Non-pigmented ciliary epithelial cell (primary cell): ENCODE measurements at places on chromosomes 2 and 18.

DNA sequence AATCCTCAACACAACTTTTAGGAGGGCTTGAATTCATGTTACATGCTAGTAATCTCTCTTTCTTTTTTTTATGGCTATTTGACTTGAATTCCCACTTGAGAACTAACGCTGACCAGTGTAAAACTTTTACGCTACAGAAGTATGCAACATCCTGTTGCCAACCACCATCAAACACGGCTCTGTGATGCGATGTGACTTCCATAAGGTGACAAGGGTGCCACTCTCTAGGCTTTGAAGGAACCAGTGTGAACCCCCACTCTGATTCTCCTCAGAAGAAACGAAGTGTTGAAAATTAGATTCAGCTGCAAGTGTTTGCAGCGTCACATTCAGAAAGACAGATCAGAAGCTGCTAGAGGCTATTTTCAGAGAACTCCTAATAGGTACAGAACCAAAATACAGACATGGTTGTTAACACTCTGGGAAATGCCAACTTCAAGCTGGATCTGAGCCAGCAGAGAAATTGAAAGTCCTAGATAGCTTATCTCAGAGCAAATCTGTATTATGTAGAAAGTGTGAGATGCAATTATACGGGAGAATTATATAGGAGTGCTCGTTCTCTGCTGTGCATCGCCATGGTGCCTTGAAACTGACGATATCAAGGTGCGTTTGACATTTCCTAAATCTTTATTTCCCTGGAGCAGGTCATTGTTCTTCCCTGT, 271.2 kb downstream of the LPIN1 start:
- DNase-seq, result no peak

- DNase-seq, result no peak
Measured at GRCh38 chr18:45667056-45667736, 51.9 kb downstream of the SLC14A2 start.

GRCh38 chr2:188677142-188677541, 297.0 kb upstream of the COL3A1 start:
- no peak for DNase-seq

DNA sequence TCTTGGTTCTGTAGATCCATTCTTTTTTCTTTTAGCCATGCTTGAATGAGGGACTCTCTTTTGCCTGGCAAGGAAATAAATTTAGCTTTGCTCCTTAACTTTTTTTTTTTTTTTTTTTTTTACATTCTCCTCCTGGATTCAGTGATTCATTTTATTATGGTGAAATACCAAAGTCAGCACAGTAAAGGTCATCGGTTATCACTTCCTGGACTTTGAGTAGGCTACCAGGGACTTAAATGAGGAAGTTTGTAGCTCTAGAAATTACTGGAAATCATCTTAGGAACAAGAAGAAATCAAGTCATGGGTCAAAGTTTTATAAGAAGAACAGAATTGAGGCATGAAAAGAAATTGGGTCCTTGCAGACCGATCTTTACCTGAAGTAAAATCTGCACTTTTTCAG, 75.0 kb downstream of the SOCS6 start:
- DNase-seq, result no peak

- no peak for DNase-seq
Measured at GRCh38 chr2:130261099-130261498, 62.9 kb upstream of the TUBA3E start.

DNA sequence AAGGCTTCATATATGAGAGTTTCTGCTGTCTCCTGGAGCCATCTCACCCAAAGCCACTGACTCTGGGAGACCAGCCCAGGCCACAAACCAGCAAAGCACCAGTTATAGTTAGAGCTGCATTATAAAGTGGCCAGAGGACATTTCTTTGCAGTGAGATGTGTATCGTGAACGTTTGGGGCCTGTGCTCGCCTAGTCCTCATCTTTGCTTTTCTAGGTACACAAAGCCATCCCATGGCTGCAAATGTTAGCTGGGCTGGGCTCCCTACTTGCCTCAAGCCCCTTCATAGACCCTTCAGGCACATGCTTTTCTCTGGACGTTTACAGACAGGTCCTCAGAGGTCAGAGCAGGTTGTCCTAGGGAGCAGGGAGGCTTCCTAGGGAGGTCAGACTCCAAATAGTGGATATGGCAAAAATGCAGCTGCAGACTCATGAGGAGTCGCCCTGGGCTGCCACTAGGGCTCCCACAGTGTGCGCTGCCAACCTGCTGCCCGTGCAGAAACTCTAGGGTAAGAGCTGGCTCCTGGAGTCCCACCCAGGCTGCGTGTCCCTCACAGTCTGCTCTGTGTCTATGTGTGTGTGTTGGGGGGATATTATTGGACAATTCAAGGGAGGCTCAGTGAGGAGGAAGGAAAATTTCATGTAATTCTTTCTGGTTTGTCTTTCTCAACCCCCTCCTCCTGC, 141.0 kb downstream of the RPIA start:
- no peak for DNase-seq

DNA sequence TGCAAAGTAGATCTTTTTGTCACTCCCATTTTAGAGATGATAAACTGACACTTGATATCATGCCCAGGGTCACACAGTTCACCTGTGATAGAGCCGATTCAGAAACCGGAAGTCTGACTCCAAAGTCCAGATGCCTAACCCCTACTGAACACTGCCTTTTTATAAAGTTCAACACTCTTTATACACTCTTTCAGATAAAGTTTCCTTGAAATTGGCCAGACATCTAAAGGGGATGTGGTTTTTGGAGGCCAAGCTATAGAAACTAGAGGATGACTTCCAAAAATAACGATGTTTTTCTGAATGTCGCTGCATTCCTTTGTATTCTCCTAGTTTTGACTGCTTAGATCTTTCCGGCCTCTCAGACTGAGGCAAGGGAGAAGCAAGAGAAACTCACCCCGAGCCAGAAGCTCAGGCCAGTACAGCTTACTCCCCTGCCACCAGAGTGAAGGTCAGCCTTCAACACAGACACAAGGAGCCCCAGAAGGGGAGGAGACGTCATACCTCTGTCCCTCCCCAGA, 61.8 kb downstream of the NRP2 start:
- DNase-seq, result no peak

DNA sequence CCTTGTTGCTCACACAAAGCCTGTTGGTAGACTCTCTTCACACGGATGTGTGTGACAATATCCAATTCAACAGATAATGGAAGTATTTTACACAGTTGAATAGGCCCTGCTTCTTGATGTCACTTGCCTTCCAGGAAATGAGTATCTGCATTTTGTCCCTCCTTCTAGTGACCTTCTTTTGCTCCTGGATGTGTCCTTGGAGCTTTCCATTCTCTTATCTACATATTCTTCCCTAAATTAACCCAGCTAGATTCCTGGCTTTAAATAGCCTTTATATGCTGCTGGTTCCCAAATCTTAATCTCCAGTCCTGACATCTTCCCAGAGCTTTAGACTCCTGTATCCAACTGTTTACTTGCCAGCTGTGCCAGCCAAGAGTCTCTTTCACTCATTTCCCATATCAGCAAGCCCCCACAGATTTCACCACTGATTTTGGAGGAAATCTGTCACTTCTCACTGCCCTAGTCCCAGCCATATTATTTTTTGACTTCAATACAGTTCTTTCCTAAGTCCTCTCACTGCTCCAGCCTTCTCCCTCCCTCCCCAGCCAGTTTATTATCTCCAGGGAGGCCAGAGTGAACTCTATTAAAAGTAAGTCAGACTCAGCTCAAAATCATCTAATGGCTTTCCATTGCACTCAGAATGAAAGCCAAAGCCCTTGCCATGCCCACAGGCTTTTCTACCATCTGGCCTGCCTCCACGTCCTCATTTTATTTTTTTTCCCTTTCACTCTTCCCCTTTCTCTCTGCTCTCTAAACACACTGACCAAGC, 170.0 kb downstream of the PDE11A start:
- no peak for DNase-seq

- no peak for DNase-seq
Measured at GRCh38 chr2:210617732-210618330, 61.4 kb downstream of the CPS1 start.

GRCh38 chr18:75173125-75173432, 35.9 kb downstream of the PTGR3 start:
- DNase-seq, result no peak

- no peak for DNase-seq
Measured at GRCh38 chr2:217804338-217804737, 198.5 kb downstream of the TNS1 start.

DNA sequence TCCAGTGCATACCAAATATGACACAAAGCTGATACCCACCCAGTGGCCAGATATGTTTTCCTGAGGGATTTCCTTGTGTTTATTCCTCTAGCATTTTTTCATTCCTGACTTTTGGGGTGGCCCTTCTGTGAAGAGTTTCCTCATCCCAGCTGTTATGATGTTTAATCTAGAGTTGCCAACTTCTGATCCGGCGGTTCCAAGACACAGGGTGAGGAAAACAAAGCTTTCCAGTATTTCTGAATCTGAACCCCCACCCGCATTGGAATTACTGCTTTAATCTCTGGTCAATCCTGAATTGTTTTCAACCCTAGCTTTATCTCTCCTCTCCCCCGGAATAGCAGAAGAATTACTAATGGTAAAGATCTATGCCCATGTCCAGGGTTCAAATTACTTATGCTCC, 39.2 kb upstream of the PNPT1 start:
- peak; percentile 34 for DNase-seq

DNA sequence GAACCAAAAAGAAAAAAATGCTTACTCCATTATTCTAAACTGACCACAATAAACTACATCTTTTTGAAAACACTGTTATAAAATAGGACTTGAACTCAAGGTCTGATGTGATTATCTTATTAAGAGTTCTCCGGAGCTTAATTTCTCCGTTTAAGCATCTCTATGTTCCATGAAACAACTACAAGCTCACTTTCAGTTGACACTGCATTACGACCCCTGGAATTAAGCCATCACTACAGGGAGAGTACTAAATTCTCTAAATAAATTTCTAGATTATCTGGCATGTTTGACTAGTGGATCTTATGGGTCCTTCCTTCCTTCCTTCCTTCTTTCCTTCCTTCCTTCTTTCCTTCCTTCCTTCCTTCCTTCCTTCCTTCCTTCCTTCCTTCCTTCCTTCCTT, 249.0 kb downstream of the IKZF2 start:
- no peak for DNase-seq

DNA sequence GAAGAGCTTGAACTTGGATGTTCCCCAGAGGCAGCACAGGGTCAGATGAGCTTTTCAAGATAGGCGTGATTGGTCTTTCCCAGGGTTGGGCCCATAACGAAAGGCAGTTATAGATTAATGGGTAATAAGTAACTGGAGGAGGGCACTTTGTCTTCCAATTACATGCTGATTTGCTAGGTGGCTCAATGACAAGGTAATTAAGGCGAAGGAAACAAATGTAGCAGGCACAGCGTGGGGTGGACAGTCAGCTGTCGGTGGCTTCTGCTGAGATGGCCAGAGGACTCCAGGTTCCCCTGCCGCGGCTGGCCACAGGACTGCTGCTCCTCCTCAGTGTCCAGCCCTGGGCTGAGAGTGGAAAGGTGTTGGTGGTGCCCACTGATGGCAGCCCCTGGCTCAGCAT, at the start of gene UGT1A4:
Gene UGT1A4 (plus strand): TSS at position 185 of the 400 bp plus-strand sequence. CDS start 85 bp downstream, at position 270.
- no peak for DNase-seq
